ENCODE measurements at places on chromosomes 6 and 20.

DNA sequence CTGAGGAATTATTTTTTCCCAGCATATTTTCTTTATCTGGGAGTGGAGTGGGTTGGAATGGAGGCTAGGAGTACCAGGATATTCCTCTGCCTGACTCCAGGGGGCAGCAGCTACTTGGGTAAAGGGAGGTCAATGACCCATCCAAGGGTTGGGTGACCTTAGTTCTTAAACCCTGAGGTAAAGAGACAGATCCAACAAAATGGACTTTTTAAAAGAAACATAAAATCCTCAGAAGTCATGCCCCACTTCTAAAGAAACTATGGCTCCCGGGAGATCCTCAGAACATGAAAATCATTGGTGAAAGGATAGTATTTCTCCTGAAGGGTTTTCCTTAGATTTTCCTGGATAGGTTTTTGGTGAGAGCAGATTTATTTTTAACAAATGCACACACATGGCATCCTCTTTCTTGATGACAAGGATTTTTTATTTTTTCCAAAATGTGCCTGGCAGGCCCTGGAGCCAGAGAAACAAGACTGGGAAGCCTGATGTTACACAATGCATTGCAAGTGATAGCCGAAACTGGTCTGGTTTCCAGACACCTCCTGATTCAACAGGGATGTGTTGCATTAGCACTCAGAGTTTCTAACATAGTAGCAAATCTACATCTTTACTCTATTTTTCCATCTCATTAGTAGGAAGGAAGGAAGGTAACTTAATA is 240.9 kb upstream of the BTBD3 start:
- peak; percentile 79 for DNase-seq

DNA sequence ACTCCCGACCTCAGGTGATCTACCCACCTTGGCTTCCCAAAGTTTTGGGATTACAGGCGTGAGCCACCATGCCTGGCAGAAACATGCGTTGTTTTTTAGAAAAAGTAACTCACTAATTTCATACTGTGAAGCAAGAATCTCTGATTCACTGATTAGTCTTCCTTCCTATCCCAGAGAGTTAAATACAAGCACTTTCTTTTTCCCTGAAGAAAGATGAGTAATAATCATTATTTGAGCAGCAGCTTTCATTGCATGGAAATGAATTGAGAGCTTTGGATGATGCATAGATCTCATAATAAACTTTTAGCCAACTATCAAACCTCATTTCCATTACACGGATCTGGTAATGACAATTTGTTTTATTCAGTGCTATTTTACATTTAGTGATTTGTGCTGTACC is 892.5 kb upstream of the EYS start:
- no peak for DNase-seq

DNA sequence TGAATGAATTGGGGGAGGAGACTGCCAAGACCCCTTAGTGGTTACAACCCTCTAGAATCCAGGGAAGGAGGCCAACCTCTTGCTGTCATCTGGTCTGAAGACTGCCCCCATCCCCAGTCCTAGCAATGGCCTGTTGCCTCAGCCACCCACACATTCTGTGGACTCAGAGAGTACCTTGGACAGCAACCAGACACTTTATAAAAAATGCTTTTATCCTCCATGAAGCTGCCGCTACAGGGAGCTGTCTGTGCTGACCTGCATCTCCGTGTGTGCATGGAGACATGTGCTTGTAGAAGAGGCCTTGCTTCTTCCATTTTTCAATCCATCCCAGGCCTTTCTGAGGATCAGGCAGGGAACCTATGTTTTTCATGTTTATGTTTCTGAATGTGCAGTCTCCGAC is 15.2 kb downstream of the CDH22 start:
- no peak for DNase-seq

- peak; percentile 60 for DNase-seq
Measured at GRCh38 chr20:2742934-2743559, 50.5 kb downstream of the EBF4 start.

DNA sequence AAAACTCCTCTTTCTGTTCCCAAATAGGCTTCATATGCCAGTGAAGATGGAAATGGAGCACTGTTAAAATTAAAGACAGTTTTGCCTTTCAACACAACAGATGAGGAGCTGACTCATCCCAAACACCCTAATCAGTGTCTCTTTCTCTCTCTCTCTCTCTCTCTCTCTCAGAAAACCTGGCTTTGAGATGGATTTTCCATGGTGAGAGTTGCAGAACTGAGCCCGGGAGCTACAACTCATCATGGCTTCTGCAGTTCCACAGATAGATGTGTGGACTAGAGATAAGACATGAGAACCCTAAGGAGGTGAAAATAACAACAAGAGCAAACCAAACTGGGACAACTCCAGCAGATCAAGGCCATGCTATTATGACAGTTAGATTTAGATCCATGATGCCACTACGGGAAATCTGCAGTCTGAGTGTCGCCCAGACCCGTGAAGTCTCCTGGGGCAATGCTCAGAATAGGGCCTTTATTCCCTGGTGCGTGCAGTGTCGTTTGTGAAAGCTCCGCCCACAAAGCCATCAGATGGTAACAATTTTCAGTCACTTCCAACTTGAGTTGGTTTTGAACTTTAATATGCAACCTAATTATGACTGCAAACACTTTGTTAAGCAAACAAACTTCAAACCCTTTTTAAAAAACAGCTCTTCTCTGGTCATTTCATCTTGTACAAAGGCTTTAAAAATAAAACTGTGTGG is 338.2 kb upstream of the PREP start:
- no peak for DNase-seq

DNA sequence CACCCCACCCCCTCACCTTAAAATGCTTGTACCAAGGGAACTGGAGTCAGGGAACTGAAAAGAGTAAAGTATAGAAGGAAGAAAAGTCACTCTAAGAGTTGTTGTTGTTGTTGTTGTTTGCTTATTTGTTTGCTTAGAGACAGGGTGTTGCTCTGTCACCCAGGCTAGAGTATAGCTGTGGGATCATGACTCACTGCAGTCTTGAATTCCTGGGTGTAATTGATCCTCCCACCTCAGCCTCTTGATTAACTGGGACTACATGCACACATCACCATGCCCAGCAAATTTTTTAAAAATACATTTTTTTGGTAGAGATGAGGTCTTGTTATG is 681.6 kb upstream of the GJE1 start:
- DNase-seq, result no peak

- DNase-seq, result no peak
Measured at GRCh38 chr20:40775561-40776146, 86.6 kb upstream of the MAFB start.

DNA sequence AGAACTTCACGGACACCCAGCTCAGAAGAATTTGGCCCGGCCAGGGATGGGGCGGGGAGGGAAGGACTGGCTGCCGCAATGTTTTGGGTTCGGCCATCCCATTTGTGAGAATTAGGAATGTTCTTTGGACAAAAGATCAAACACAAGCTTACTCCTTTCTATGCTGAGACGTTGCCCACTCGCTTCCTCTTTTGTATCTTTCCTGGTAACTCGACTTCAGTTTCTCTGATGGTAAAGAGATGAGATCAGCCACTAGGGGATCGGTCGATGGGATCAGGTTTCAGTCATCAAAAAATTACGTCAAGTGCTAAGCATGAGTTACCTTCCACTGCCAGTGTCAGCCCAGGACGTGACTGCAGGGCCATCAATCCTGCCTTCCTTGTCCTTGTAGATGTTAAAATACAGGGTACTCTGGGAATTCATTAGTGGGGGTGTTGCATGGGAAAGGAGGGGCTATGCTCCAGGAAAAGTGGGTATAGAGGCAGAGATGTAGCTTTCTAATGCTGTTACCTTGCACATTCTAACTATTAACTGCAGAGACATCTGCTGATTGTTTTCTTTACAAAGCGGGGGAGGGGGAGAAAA is 190.2 kb downstream of the TSHZ2 start:
- DNase-seq, result no peak

DNA sequence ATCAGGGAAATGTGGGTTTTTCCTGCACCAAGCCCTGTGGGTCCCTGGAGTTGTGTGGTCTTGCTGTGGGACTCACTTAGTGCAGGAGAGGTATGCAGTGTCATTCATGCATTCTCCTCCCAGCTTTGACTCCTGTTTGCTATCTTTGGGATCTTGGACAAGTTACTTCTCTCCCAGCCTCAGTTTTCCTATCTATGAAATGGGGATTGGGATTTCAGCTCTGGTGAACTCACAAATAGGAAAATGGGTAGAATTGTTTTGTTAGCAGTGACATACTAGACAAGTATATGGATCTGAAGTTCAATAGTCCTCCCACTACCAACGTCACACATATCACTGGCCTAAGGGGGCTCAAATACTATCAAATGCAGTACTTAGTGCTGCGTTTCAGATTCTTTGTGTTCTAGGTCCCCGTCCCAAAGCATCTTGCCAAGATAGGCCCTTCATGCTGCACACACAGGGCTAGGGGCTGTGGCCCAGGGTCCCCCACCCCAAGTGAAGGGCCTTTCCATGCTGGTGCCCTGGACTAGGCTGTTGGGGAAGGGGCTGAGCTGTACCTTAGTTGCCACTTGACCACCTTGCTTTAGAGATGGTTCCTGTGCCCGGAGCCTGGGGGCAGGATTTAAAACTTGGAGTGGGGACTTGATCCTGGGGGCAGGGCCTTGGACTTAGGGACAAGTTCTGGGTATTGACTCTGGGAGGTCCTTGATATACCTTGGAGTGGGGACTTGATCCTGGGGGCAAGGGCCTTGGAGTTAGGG is 98.0 kb downstream of the TOX2 start:
- no peak for DNase-seq

- no peak for DNase-seq
Measured at GRCh38 chr6:7446619-7447325, 57.2 kb downstream of the RIOK1 start.

GRCh38 chr20:57200882-57201695 is 65.4 kb downstream of the BMP7 start:
- no peak for DNase-seq

DNA sequence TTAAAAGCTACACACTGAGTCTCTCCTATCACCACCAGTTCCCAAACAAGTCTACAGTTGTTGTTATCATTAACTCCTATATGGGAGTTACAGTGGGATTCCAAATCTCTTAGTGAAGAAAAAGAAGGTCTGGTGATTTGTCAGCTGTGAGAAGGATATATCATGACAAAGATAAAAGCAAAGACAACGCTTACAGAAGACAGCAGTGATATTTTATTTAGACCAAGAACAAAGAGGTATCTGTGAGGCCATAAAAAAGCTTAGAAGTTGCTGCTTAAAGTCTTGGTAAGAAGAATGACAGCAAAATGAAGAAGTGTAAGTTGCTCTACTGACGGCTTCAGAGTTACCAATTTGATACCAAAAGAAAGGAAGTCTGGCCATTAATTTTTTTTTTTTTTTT is 47.2 kb downstream of the CHD6 start:
- DNase-seq, result no peak

DNA sequence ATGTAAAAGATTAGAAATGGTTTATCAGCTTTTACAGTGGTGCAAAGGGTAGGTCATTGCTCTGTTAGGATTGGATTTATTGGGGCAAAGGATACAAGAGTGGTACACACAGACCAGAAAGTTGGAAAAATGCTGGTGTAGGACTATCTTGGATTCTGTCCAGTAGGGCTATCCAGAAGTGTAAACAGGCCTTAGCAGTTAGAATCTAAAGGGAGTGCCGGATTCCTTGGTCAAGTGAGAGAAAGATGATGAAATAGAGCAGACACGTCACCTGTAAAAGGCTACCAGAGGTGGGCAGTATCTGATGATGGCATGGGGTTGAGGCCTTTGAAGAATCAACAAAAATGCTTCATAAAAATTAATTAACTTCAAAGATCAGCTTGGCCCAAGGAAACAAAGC is 975.9 kb downstream of the KIF16B start:
- no peak for DNase-seq

GRCh38 chr6:159899994-159900745 is 9.4 kb downstream of the MAS1 start:
- no peak for DNase-seq

DNA sequence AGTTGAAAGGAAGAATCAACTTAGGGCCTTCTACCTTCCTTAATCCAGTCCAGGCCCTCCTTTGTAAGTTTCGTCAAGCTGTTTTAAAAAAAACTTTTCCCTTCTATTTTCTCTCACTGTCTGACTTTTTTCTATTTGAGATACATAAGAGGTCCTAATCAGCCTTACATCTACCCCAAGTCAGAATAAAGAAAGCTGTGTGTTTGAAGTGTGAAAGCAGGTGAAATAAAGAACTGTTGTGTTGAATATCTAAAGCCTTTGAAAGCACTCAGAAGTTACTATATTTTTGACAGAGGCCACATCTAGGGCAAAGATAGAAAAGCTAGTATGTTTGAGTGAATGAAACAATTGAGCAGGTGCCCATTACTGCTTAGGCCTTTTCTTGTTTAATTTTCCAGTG is 35.5 kb downstream of the SH3BGRL2 start:
- no peak for DNase-seq

DNA sequence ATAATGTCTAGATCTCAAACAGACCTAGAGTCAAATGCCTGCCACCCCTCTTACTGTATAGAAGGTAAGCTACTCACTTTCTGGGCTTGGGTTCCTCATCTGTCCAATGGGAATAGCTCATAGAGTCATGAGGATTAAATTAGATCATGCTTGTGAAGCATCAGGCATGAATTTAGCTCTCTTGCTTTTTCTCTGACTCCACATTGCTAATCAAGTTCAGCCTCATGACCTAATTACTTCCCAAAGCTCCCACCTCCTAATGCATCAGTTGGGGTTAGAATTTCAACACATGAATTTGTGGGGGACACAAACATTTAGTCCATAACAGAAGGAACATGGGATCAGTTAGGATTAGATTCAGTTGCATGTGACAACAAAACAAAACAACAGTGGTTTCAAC is 4.6 kb upstream of the DDX27 start:
- DNase-seq, result no peak

- DNase-seq, result no peak
Measured at GRCh38 chr6:72140795-72141194, 254.4 kb downstream of the RIMS1 start.

GRCh38 chr6:118912646-118913045 is 18.7 kb downstream of the ASF1A start:
- DNase-seq, result no peak

DNA sequence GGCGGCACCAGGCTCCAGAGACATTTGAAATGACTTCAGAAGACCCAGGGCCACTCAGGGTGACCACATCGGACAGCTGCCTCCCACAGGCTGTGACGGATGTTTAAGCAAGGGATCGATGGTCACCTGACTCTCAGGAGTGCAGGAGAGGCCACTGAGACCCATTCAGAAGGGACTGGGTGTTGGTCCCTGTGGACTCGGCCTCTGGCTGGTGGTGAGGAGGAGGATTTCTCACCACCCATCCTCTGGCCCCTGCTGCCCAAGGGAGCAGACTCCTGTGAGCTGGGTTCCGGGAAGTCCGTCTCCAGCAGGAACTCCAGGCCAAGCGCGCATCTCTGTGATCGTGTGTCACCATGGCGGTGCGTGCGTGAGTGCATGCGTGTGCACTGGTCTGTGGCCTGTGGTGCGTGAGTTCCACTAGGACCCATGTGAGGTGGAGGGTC is 25.5 kb downstream of the NPEPL1 start:
- DNase-seq, result no peak

DNA sequence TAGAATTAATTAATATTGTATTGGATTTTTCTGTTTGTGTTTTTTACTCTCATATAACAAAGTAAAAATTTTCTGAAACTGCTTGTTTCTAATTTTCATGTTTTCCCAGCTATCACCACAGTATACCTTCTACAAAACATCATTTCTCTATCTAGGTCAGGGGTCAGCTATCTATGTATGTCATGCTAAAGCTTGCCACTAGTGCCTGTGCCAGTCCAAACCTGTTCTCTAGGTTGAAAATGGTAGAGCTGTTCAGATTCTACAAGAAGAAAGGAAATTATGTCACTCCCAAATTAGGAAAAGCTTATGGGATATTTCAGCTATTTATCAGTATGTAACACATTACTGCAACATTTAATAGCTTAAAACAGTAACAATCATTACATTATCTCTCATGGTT is 5.8 kb upstream of the ME1 start:
- DNase-seq, result no peak

- DNase-seq, result peak; percentile 92
Measured at GRCh38 chr20:63394069-63394919, 33.1 kb upstream of the CHRNA4 start.
